IPS DF 19.7 (cell line): ENCODE measurements at places on chromosomes 3 and 15.

- DNase-seq = no peak
Observed at GRCh38 chr15:91243826-91244225, 143.8 kb downstream of the SV2B start.

DNA sequence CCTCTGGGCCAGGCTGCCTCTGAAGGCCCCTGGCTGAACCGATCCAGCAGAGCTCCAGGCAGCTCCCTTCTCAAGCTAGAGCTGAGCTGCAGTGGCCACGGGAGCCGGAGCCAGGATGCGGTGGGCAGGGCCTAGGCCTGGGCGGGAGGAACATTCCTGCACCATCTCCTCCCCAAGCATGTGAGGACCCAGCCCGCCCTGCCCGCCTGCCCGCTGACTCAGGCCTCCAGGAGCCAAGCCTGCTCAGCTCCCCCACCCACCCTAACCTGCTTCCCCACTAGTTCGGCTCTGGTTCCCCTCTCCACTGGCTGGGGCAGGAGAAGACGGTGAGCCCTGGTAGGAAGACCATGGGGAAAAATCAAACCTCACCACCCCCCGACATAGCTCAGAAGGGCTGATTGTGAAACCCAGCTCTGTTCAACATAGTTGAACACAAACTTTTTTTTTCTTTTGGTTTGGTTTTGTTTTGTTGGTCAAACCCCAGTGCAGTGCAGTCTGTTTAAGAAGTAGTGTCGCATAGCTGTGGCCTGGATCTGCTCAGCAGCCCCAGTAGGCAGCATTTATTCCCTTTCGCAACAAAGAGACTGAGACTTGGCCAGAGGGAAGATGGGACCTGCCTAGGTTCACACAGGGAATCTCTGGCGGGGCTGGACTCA, 13.5 kb downstream of the SNX33 start:
- no peak for DNase-seq

- DNase-seq = no peak
Observed at GRCh38 chr3:68876112-68876713, 56.1 kb downstream of the TAFA4 start.

DNA sequence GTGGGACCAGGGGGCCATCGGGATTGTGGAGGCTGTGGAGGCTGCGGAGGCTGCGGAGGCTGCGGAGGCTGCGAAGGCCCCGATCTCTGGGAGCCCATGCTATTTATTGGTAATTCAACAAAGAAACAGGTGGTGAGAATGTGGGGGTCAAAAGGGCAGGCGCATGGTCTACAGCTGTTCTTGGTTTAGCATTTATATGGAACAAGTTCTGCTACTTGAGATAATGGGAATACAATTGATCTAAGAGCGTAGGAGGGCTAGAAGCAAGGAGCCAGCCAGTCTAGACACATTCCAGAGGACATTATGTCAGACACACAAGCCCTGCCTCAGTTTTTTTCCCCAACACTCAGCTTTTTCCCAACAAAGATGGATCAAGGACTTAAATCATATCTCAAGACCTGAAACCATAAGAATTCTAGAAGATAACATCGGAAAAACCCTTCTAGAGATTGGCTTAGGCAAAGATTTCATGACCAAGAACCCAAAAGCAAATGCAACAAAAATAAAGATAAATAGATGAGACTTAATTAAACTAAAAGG, 20.1 kb downstream of the C3orf80 start:
- no peak for DNase-seq

GRCh38 chr3:112973325-112974177, 1.4 kb downstream of the CD200R1 start:
- no peak for DNase-seq

DNA sequence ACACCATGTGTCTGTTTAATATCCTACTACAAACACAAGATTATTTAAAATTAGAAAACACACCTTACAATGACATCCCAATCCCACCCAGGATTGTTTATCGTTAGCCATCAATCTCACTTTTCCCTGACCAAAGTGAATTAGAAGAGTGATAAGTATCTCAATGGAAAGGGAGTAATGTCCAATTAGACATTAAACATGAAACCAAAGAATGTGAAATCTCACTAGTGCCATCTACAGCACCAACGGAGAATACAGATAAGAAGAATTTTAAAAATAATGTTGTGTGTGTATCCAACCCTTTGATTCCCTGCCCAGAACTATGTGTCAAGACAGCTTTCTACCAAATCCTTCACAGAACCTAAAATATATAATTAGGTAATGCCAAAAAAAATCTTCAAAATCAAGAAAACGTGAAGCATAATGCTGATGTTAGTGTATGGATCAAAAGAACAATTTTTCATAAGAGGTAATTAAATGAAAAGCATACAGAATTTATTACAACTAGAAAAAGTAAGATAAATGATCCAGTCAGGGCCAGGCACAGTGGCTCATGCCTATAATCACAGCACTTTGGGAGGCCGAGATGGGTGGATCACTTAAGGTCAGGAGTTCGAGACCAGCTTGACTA, 64.2 kb downstream of the SCAPER start:
- DNase-seq = no peak
